Stimulated activated CD8-positive, alpha-beta memory T cell treated with anti-CD3 and anti-CD28 coated beads, Interleukin-2, amount 100 ng/mL, for 1 hour (primary cell): ENCODE measurements at places on chromosomes 1 and 21.

DNA sequence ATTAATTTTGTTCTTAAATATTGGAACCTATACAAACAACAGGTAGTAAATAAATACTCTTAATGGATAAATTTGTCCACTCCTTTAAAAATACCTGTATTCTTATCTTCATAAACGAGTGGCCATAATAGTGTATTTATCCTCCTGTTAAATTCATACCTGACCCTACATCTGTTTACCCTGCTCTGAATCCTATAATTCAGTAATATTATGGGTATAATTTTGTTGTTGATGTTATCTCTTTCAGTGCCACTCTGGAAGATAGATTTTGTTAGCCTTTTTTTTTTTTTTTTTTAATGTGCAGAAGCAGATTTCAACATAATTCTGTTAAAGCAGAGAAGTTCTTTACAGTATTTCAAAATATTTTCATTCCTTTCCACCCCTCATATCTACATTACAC is 1337.9 kb downstream of the PLA2G4A start:
- DNase-seq, result no peak

DNA sequence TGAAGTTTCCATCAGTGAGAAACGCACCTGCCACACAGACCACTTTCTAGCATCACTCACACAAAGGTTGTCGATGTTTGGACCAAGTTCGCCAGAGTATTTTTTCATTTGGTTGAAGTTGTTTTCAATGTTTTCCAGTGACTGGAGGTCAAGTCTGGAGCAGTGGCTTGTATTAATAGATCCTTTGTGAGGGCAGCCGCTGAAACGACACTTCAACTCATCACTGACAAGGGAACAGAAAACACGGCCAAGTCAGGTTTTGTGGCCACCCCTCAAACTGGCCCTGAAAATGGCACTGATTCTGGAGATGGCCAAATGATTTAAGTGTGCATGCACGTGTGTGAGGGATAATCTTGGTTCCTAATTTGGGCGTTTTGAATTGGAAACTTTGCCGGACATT is 675.6 kb downstream of the SMYD3 start:
- DNase-seq, result no peak

DNA sequence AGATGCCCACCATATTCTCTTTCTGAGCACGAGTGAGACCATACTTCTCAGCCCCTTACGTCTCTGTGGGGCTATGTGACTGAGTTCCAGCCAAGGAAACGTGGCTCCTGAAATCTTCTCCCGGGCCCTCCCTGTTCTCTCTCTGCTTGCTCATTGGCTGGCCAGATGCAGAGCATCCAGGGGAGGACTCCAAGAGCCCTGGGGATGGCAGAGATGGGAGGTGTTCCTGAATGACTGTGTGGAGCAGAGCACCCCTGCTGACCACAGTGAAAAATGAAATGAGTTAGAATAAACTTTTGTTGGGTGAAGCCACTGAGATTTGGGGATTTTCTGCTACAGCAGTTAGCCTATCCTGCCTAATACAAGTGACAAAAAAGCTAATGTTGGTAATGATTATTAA is 23.8 kb downstream of the KIAA0040 start:
- no peak for DNase-seq

GRCh38 chr1:15833069-15833679 is 14.3 kb upstream of the SPEN start:
- peak; percentile 30 for DNase-seq

DNA sequence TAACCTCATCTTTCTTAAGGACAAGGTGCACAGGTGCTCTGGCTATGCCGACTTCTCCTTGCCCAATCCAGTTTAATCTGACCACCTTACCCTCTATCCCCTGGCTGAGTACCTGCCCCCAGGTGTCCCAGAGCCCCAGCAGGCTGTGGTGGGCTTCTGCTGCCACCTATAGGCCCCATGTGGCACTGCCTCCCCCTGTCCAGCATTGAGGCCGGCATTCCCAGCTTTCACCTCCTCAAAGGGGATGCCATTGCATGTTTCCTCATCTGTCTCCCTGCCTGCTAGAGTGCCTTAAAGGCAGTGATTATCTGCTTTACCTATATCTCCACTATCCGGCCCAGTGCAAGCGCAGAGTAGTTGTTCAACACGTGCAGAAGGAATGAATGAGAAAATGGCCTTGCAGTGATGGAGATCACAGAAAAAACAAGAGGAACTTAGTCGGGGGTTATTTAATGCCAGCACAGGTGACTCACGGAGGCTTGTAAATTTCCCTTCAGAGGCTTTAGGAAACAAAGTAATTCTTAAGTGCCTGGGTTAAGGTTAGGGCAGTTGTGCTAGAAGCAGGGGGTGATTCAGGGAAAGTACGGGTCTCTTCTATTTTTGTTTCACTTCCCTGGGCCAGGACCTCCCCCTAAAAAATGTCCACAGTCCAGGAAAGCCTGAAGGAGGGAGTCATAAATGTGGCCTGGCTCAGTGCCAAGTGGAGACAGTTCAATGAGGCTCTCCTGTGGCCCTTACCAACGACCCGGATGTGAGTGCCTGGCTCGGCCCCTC is 131.8 kb upstream of the NGF start:
- no peak for DNase-seq

GRCh38 chr1:153525088-153525728 is 10.6 kb downstream of the S100A6 start:
- DNase-seq, result no peak

DNA sequence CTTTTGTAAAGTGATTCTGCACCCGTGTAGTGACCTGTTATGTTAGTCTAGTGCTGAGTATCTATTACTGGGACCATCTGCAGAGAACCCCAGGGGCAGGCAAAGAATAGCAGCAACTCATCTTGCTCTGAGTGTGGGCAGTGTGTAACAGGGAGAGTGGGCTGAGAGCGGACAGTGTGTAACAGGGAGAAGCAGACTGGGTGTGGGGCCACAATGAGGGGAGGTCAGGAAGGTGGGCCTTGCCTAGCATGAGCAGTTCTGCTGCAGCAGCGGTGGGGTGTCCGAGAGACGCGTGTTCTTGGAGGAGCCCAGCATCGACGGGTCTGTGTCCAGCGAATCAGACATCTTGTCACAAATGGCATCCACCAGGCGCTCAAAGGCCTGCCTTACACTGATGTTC is 41.2 kb upstream of the NRDC start:
- no peak for DNase-seq
